ENCODE measurements at places on chromosomes 4 and X.

DNA sequence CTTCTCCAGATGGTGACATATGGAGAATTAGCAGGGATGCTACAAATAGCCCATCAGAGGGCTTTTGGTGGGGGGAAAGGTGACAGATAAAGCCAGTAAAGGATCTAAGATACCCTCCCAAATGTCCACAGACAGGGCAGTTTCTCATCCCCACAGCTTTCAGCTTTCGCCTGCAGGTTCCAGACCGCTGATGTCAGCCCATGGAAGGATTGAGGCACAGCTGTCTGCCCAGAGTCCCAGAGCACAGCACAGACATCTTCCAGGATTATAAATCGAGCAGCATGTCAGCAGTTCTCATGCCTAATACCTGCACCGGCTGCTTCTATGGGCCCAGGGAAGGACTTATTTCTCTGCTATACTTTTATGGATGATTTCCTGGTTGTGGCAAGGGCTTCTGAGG is 96.7 kb upstream of the MXRA5 start:
- peak; percentile 39 for DNase-seq

GRCh38 chr4:99507762-99508161 is 3.1 kb upstream of the C4orf17 start:
- DNase-seq = no peak

- DNase-seq = no peak
These were observed 133.6 kb upstream of the RASGEF1B start for GRCh38 chr4:81605271-81605670.

- no peak for DNase-seq
These were observed 12.3 kb downstream of the DCUN1D4 start for GRCh38 chr4:51855270-51855669.

DNA sequence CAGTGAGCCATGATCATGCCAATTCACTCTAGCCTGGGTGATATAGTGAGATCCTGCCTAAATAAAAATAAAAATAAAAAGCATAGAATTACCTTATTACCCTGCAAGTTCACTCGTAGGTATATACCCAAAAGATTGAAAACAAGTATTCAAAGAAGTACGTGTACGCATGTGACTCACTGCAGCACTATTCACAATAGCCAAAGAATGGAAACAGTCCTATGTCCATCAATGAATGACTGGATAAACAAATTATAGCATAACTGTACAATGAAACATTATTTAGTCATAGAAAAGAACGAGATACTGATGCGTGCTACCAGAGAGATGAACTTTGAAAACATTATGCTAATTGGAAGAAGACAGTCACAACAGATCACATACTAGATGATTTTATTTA is 204.6 kb upstream of the DIAPH2 start:
- DNase-seq = no peak

DNA sequence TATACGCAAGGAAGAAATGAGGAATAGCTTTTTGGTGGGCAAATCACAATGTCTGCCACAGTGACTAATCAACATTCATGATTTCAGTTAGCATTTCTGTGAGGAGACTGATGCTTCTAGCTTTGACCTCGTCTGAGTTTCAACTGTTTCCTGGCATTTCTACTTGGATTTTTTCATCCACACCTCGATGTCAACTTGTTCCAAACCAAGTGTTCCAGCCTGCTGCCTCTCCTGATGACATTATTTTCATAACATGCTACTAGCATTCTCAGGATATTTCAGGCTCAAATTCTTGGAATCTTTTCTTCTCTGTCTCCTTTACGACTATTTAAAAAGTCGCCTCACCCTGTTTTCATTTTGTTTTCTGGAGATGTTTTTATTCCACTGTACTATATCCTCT is 90.3 kb upstream of the TEX13D start:
- DNase-seq = no peak

DNA sequence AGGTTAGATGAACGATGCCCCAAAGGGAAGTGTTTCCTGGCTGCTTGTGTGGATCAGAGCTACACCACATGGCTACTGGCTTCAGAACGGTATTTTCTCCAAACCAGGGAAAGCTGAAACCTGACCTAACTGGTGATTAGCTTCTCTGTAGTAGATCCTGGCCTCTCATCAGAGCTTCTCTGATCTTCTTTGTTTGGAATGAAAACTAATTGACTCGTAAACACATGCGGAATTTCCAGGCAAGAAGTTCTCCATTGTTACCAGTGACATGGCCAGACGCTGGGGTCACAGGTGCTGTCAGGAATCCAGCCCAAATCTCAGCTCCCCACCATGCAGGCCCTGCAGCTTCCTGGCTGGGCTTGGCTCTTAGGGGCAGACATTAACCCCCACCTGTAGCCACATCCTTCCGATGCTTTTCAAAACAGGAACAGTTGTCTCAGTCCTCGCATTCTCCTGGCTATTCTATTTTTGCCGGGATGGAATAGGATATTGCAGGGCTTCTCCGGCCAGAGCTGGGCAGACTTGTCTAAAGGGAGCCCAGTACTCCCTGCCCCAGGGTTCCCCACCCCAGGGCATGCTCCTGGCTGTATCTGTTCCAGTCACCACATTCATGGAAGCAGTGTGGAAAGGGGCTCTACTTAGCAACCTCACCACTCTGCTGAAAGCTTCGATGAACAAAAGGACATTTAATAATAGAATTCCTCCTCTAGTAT is 305.4 kb upstream of the F9 start:
- peak; percentile 69 for DNase-seq

- no peak for DNase-seq
These were observed 205.4 kb downstream of the LDB2 start for GRCh38 chr4:16692961-16693506.

DNA sequence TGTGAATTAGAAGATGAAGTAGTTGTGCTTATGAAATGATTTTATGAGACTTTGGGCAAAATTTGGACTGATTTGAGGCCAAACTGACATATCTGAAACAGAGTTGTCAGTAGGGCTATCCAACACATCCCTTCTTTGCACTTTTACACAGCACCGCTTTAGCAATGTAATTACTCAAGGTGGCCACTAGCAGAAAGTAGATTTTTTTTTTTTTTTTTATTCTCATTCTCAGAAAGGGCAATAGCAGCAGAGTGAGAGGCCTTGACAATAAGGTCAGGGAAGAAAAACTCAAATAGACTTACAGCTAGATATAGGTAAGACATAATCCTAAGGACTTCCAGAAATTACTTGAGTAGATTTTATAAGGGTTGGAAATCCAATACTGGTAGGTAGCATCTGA is 414.3 kb downstream of the NAP1L3 start:
- no peak for DNase-seq

- no peak for DNase-seq
These were observed 15.9 kb downstream of the SLC9A7 start for GRCh38 chrX:46743046-46743445.

GRCh38 chr4:42768125-42768748 is 111.3 kb upstream of the ATP8A1 start:
- no peak for DNase-seq

DNA sequence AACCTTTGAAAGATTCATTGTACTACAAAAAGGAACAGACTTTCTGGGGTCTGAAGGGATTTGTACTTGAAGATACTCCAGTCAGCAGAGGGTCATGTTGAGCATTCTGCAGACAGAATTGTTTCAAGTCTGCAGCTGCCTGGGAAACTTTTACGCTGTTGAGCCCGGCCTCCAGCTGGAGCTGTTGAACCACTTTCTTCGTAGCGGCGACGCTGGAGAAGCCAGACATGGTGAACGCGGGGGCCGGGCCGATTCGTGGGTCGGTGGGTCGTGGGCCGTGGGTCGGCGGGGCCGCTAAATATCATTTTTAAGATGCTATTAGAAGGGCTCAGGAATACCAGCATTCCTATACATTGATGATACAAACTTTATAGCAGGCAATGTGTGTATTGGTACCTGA is 12.0 kb upstream of the RTL9 start:
- DNase-seq = peak; percentile 43

DNA sequence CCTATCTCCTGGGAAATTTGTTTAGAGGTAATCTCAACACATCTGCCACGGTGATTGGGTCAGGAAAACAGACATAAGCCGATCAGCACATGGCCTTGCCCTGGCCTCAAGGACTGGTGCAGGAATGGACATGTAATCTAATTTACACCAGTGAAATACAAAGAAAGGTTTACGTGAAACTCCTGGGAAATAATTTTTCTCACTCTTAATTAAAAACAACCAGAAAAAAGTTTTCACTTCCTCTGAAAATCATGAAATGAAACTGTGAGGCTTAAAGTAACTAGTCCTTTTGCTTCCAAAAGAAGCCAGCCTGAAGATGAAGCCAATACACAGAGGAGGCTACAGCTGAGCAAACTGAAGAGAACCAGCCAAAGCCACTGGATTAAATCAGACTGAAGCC is 154.1 kb upstream of the FAM241A start:
- DNase-seq = peak; percentile 3

- no peak for DNase-seq
These were observed 10.5 kb downstream of the SEPTIN11 start for GRCh38 chr4:76960014-76960413.

GRCh38 chr4:41144812-41145211 is 69.5 kb downstream of the APBB2 start:
- DNase-seq = peak; percentile 75

Measured in myocyte (in vitro differentiated cells).